ENCODE measurements at places on chromosomes 11 and 22. TPM values are rescaled to one million over a fixed set of nuclear protein-coding genes. Genes with fewer than 3 reads are reported as not detected.

The VSIG10L2 gene
- not detected for total RNA-seq

The TREH gene
- total RNA-seq: not detected

The TMEM80 gene
- 15.3 TPM for total RNA-seq

The C11orf16 gene
- total RNA-seq: 0.15 TPM

The EXPH5 gene
- total RNA-seq: 3.1 TPM

The XKR3 gene
- not detected for total RNA-seq

DNA sequence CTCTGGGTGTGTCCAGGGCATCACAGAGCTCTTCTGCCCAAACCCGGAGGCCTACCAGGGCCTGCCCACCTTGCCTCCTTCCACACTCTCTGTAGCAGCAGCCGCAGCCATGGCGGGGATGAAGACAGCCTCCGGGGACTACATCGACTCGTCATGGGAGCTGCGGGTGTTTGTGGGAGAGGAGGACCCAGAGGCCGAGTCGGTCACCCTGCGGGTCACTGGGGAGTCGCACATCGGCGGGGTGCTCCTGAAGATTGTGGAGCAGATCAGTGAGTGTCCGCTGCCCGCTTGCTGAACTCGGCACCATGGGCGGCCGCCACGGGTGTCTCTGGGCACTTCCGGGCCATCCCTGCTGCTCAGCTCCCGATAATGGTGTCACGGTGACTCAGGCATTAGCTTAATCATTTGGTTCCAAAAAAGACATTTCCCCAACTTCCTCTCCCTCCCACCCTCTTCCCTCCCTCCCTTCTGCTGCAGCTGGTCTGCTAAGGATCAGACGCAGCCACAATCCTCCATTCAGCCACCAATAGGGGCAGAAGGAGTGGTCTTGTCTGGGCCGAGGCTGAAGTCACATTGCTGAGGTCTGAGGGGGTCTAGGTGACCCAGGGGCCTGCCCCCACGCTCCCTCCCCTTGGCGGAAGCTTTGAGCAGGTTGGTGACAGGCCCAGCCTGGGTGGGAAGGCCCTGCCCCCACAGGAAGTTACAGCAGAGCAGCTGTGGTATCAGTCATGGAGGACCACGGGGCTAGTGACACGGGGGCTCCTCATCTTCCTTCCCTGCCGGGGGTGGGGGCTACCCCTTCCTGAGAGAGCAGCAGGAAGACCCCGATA lies 950 bp downstream of the FERMT3 start:
- no peak overlapping the region for H3K4me3 ChIP-seq
- DNase-seq: no peak
- no peaks in the 10 kb centered on the region for H3K27me3 ChIP-seq
- H3K36me3 ChIP-seq: peaks cover 54% of the 10 kb centered on the region

DNA sequence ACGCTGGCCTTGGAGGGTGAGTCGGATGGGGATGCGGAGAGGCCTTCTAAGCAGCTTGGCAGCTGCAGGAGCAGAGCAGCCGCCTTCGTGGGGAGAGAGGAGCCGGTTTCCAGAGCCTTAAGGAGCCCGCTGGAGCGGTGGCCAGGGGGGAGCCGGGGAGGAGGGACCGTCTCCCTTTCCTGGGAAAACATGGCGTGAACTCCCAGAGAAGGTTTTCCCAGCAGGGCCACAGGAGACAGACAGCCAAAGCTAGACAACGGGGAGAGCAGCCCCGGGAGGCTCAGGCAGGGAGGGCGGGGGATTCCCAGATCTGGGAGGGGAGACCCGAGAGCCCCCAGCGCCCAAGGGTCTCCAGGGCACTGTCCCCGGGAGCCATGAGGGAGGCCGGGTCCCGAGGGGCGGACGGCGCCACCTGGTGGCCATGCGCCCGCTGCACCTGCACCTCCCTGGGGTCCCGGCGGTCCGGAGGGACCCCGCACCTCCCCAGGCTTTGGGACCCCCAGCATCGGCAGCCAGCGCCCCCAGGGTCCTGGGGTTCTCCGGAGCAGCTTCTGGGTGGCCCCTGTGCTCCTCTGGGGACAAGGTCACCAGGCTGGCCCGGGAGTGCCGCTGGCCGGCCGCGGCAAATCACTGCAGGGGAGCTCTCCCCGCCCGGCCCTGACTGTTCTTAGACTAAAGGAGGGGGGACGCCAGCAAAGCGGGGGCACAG lies 2.4 kb upstream of the SYT8 start:
- no peaks in the 10 kb centered on the region for H3K27me3 ChIP-seq
- DNase-seq: peak; percentile 72
- no peaks in the 10 kb centered on the region for H3K4me1 ChIP-seq
- no peaks in the 10 kb centered on the region for H3K36me3 ChIP-seq

GRCh38 chr11:110475671-110476070 lies 45.9 kb downstream of the FDX1 start:
- DNase-seq: no peak
- peaks cover 5% of the 10 kb centered on the region for H3K4me1 ChIP-seq
- H3K27ac ChIP-seq: no peak overlapping the region
- no peaks in the 10 kb centered on the region for H3K27me3 ChIP-seq
- 0 out of 2 replicates have a peak, but pooled peaks cover 1% of the 10 kb centered on the region for H3K36me3 ChIP-seq

DNA sequence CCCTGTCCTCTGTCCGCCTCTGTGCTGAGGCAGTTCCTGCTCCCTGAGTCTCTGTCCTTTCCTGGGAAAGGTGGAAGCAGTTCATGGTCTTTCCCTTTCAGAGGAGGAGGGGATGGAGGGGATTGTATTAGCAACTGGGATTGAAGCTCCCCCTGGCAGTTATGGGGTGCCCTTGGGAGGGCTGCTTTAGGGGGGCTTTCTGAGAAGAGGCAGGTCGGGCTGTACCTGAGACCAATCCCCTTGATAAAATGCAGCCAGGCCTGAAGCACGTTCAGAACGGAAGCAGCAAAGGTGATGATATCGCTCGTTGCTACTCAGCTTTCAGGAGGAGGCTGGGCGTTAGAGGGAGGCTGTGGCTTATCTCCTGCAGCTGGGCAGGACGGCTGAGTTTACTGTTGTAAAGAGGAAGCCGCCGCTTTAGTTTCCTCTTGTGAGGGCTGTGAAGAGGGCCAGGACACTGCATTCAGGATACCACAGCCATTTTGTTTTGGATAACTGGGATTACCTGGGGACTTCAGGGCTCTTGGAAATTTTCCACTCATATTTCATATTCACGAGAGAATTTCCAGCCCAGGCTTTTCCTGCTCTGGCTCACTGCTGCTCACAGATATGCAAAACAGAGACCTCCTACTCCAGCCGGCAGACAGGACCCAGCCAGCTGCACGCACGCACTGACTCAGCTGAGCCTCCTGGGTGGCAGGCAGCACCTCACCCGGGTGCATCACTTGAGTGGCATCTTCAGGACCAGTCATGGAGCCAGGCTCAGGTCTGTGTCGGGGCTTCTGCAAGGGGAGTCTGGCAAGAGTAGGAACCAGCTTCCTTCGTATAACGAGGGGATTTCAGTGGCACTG lies 798 bp downstream of the AMPD3 start:
- no peak overlapping the region for H3K27ac ChIP-seq
- DNase-seq: peak; percentile 66
- H3K27me3 ChIP-seq: no peaks in the 10 kb centered on the region
- peak overlapping the region; percentile 60 for H3K4me3 ChIP-seq
- H3K36me3 ChIP-seq: no peaks in the 10 kb centered on the region

DNA sequence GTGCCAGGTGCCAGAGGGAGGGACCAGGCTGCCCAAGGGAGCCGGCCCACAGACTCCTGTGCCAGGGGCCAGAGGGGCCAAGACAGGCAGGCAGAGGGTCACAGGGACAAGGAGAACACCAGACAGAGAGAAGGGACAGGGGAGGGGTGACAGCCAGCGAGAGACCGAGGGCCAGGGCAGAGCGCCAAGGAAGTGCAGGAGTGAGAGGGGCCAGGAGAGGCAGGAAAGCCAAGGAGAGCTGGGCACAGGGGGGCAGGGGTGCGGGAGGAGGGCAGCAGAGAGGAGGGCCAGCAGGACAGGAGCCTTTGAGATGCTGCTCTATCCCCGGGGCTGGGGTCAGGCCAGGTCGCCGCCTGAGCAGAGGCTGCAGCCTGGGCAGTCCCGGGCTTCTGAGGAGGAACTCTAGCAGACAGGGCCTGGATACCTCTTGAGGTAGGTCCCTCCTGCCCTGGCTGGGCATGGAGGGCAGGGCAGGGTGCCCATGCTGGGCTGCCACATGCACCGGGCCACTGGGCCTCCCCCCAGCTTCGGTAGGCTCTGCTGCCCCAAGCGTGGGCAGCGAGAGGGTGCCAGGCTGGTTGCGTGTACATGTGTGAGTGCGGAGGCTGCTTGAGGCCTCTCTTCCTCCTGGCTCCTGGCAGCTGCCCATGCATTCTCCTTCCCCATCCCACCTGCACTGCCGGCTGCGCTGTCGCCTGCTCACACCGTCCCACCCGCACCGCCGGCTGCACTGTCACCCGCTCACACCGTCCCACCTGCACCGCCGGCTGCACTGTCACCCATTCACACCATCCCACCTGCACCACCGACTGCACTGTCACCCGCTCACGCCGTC lies 12.2 kb downstream of the LSP1 start:
- peaks cover 3% of the 10 kb centered on the region for H3K4me1 ChIP-seq
- no peak for DNase-seq
- H3K27ac ChIP-seq: no peak overlapping the region
- H3K27me3 ChIP-seq: no peaks in the 10 kb centered on the region
- no peak overlapping the region for H3K4me3 ChIP-seq
- H3K36me3 ChIP-seq: no peaks in the 10 kb centered on the region

GRCh38 chr11:66368484-66368883 lies 3.1 kb downstream of the SLC29A2 start:
- no peaks in the 10 kb centered on the region for H3K4me1 ChIP-seq
- H3K4me3 ChIP-seq: peak overlapping the region; percentile 33
- no peak for DNase-seq
- H3K27me3 ChIP-seq: no peaks in the 10 kb centered on the region
- no peak overlapping the region for H3K27ac ChIP-seq

- H3K4me1 ChIP-seq: no peaks in the 10 kb centered on the region
- no peak overlapping the region for H3K4me3 ChIP-seq
- H3K36me3 ChIP-seq: peaks cover 16% of the 10 kb centered on the region
- H3K27me3 ChIP-seq: no peaks in the 10 kb centered on the region
- DNase-seq: no peak
These were observed 50.0 kb downstream of the PIK3C2A start for GRCh38 chr11:17157761-17158160.

GRCh38 chr11:128629516-128630106 lies 42.3 kb upstream of the ETS1 start:
- H3K4me3 ChIP-seq: no peak overlapping the region
- H3K27ac ChIP-seq: no peak overlapping the region
- H3K4me1 ChIP-seq: peaks cover 2% of the 10 kb centered on the region

GRCh38 chr11:100635194-100635593 lies 51.9 kb upstream of the ARHGAP42 start:
- no peak for DNase-seq
- no peak overlapping the region for H3K4me3 ChIP-seq
- H3K27ac ChIP-seq: no peak overlapping the region
- H3K36me3 ChIP-seq: no peaks in the 10 kb centered on the region

GRCh38 chr11:78310500-78310909 lies 107.1 kb downstream of the GAB2 start:
- H3K4me3 ChIP-seq: no peak overlapping the region
- DNase-seq: no peak
- no peaks in the 10 kb centered on the region for H3K27me3 ChIP-seq
- H3K27ac ChIP-seq: no peak overlapping the region
- H3K36me3 ChIP-seq: no peaks in the 10 kb centered on the region

GRCh38 chr11:64176751-64177150 lies 9.2 kb upstream of the STIP1 start:
- H3K27ac ChIP-seq: no peak overlapping the region
- H3K36me3 ChIP-seq: peaks cover 28% of the 10 kb centered on the region
- H3K27me3 ChIP-seq: no peaks in the 10 kb centered on the region
- peaks cover 2% of the 10 kb centered on the region for H3K4me1 ChIP-seq

- H3K27ac ChIP-seq: no peak overlapping the region
- H3K4me3 ChIP-seq: no peak overlapping the region
- DNase-seq: no peak
- H3K27me3 ChIP-seq: 0 out of 2 replicates have a peak, but pooled peaks cover 1% of the 10 kb centered on the region
These were observed 32.7 kb upstream of the MOB2 start for GRCh38 chr11:1519028-1520010.

GRCh38 chr11:19426011-19426755 lies 185.4 kb upstream of the E2F8 start:
- H3K36me3 ChIP-seq: no peaks in the 10 kb centered on the region
- H3K27ac ChIP-seq: no peak overlapping the region
- H3K4me1 ChIP-seq: no peaks in the 10 kb centered on the region
- DNase-seq: no peak
- no peaks in the 10 kb centered on the region for H3K27me3 ChIP-seq

- H3K36me3 ChIP-seq: peaks cover 63% of the 10 kb centered on the region
- DNase-seq: no peak
- H3K27me3 ChIP-seq: no peaks in the 10 kb centered on the region
- no peak overlapping the region for H3K4me3 ChIP-seq
These were observed 4.0 kb downstream of the USP28 start for GRCh38 chr11:113871336-113871735.

DNA sequence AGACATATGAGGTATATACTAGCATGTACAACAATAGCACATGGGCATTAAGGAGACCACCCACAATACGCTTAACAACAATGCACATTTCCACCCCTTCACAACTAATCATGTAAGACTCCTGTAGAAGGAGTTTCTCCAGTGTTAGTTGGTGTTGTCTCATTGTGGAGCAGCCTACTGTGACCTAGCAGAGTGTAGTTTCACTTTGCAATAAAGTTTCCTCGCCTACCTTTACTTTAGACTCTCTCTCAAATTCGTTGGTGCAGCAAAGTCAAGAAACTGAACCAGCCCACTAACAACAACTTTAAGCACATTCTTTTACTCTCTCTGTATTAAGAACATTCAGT lies 863.6 kb downstream of the FAM181B start:
- H3K4me3 ChIP-seq: no peak overlapping the region
- no peak for DNase-seq
- H3K27ac ChIP-seq: no peak overlapping the region
- H3K4me1 ChIP-seq: no peaks in the 10 kb centered on the region
- no peaks in the 10 kb centered on the region for H3K36me3 ChIP-seq

- DNase-seq: no peak
- H3K4me1 ChIP-seq: peaks cover 3% of the 10 kb centered on the region
- no peaks in the 10 kb centered on the region for H3K27me3 ChIP-seq
- H3K27ac ChIP-seq: no peak overlapping the region
- no peak overlapping the region for H3K4me3 ChIP-seq
These were observed 5.1 kb downstream of the DGCR2 start for GRCh38 chr22:19117111-19117512.

DNA sequence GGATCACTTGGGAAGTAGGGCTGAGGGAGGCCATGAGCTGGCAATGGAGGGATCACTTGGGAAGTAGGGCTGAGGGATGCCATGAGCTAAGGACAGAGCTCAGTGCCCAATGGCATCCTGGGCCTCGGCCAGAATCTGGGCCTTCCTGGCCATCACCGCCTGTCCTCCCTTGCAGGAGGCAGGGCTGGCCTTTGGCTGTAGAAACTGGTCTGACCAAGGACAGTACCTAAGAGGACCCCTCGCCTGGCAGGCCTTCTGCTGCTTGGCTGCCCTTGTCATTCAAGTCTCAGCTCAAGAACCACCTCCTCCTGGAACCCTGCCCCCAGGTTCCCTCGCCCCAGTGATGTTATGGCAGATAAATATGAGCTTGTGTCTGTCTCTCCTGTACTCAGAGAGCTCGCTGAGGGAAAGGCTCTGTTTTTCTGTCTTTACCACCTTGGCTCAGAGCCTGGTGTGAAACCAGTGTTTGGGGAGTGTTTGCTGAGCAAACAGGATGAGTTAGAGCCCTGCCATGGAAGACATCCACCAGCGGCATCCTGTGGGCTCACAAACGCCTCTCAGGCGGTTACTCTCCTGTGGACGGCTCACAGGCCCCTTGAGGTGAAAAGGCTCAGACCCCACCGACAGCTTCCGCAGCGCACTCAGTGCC lies 19.3 kb upstream of the RASL10A start:
- DNase-seq: no peak
- H3K27me3 ChIP-seq: no peaks in the 10 kb centered on the region
- H3K36me3 ChIP-seq: peaks cover 65% of the 10 kb centered on the region
- H3K4me1 ChIP-seq: no peaks in the 10 kb centered on the region

- no peaks in the 10 kb centered on the region for H3K27me3 ChIP-seq
- H3K27ac ChIP-seq: no peak overlapping the region
- no peak for DNase-seq
- H3K4me3 ChIP-seq: no peak overlapping the region
- peaks cover 4% of the 10 kb centered on the region for H3K36me3 ChIP-seq
These were observed 15.8 kb upstream of the ELFN2 start for GRCh38 chr22:37443086-37443485.
